Activated CD8-positive, alpha-beta memory T cell treated with anti-CD3 and anti-CD28 coated beads for 1 hour (primary cell): ENCODE measurements at places on chromosomes 6 and 20.

GRCh38 chr6:70838907-70839285, 118.0 kb downstream of the B3GAT2 start:
- no peak for DNase-seq

- no peak for DNase-seq
Measured at GRCh38 chr20:50820515-50821256, 25.8 kb downstream of the BCAS4 start.

DNA sequence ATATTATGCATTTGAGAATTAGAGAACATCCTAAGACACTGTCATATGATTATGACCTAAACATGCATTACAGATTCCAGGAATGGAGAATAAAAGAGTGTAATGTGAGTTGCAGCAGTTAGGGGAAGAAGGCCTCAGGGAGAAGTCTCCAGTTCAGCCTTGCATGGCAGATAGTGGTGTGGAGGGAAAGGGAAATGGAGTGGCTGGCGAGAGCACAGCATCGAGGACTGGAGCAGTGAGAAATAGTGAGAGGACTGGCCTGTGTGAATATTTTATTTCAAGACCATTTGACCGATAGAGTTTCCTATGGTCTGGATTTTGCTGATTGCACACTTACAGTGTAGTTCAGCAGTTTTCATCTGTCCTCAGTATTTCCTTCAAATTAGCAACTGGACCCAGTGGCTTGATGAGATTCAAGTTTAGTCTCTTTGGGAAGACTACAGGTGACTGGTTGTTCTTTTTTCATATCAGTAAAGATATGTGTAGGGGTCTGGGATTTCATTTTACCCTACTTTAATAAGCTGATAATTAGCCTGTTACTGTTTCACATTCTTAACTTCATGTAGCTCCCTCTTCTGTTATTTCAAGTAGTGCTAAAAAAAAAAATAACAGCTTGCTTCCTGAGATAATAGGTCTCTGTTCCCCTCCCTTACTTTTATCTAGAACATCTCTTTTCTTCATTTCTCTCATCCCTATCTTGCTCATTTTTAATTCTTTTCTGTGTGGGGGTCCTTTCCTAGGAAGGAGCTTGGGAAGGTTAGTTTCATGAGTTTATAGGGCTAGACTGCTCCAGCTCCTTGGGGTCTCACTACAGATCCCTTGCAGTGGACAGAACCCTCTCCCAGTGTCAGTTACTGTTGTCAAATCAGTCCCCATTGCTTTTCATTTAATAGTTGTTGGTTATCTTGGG, 27.9 kb downstream of the BLTP3A start:
- no peak for DNase-seq

GRCh38 chr6:40962241-40962640, 76.8 kb downstream of the UNC5CL start:
- no peak for DNase-seq

DNA sequence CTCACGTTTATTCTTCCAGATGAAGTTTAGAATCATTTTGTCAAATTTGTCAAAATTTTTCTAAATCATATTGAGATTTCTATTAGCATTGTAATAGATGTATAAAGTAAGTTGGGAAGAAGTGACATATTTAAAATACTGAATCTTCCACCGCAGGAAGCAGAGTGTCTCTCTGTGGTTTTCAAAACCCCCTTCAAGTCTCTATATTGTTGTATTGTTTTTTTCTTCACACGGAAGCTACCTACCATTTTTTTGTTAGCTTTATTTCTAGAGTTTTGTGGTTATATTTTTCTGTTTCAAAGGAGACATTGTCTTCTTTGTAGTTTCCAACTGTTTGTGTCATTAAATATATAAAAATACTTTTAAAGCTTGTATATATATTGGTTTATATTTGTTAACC, 188.6 kb downstream of the ZDHHC14 start:
- no peak for DNase-seq

DNA sequence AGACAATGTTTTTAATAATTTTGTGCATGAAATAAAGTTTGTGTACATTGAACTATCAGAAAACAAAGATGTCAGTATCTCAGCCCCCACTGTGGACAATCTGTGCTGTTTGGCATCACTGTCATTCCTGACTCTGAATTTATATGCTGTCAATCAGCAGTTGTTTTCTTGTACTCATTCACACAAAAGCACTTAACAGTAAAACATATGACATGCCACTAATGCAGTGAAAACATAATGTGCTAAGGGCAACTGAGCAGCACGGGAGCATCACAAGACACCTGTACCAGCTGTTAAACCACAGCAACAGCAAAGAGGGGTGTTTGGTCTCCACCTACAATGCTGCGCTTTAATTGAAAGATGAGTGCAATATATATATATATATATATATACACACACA, 647.8 kb upstream of the SLC35B3 start:
- DNase-seq = no peak

- DNase-seq = no peak
Measured at GRCh38 chr6:161890832-161891297, 617.0 kb upstream of the AGPAT4 start.

DNA sequence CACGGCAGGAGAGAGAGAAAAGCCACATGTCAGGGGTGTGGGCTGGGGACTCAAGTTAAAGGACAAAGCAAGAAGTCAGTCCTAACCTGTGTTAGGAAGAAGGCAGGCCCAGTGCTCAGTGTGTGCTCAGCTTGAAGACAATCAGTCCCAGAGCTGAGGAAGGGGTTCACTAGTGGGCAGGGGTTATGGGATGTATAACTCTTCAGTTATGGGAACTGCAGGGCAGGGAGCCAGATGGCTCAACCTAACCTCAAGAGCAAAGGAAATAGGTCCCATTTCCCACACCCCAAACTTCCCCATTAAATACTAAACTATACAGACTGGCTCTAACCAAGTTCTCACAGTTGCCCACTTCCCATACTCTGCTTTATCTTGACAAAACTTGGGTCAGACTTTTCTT, 7.4 kb upstream of the SSTR4 start:
- no peak for DNase-seq

DNA sequence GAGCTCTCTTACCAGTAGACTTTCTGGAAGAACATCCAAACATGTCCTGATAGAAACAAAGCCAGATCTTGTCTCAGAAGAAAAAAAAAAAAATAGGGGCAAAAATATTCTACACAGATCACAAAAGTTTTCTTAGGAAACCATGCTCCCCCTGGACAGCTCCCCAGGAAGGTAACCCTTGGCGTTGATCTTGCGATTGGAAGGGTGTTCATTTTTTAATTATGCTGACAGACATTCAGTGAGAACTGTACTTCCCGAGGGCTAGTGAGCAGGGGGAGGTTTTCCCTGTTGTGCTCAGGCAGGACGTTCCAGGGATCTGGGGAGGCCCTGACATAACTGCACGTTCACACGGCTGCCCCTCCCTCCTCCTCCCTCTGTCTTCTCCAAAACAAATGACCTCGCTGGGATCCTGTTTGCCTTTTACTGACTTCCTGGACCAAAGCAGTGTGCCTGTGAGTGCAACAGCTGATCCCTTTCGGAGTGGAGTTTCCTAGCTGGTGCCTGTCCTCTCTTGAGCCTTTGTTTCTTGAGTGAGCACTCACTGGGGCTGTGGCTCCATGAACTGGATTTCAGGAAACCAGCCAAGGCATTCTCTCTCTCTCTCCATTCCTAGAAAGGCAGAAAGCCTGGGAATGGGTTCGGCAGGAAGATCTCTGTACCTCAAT, 46.7 kb downstream of the MARCKS start:
- no peak for DNase-seq

DNA sequence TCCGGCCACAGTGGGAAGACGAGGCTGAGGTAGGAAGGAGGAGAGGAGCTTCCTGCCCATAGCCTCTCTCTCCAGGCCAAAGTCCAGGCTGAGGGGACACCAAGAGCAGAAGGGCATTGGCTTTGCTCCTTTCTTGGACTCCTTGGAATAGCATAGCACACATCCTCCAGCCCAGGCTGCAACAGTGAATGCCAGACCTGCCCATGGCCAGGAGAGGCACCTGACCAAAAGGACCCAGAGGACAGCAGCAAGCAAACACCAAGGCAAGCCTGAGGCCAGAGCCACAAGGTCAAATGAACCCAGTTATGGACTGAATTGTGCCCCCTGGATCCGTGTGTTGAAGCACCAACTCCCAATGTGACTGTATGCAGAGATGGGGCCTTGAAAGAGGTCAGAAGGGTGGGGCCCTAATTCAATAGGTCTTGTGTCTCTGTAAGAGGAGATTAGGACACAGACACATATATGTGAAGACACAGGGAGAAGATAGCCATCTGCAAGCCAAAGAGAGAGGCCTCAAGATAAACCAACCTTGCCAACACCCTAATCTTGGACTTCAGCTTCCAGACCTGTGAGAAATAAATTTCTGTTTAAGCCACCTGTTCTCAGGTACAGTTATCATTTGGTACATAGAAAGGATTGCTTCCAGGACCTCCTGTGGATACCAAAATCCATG, 126.5 kb upstream of the NXT1 start:
- DNase-seq = no peak

DNA sequence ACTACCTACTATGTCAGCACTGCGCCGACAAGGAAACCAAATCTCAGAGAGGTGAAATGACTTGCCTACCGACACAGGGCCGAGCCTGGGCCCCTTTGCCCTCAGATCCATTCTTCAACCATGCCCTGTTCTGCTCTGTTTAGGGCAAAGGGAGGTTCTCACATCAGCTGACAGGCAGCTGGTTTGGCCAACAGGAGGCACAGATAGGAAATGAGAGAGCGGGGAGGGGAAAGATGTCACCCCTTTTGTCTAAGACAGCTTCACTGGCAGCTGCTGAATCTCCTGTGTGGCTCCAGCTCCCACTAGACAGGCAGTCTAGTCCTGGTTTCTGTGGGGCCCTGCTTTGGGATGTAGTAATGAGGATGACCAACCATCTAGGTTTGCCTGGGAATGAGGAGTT, 158.7 kb downstream of the TMEM200A start:
- DNase-seq = no peak

- DNase-seq = no peak
Measured at GRCh38 chr6:93574299-93574698, 154.9 kb upstream of the EPHA7 start.
